T-helper 2 cell (primary cell): ENCODE measurements at places on chromosomes 16 and 17.

GRCh38 chr17:13806092-13806491 is 204.4 kb upstream of the HS3ST3A1 start:
- no peak for DNase-seq

GRCh38 chr17:55774846-55775271 is 24.0 kb downstream of the PCTP start:
- no peak for DNase-seq

DNA sequence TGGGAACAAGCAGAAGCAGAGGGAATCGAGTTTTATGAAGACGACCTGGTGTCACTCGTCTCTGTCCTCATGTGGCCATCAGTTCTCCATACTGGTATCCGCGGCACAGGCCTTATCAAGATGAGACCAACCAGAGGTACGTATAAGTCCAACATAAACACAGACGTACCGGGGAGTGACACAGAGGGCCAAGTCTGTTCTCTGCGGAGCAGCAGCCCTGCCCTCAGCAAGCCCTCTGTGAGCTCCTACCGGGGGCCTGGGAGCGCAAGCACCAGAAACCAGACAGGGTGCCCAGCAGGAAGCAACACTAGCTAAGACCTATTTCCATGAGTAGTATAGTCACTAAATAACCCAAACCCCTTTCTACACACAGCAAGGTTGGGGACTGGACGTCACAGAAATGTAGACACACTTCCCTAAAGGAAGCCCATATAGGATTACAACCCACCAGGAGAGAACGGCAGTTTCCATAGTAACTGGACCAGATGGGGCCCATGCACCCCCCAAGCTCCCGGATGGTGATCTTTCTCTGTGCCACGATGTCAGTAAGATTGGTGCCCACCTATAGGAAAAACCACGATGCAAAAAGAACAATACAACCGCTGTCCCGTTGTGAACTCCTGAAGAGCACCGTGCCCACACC is 911 bp downstream of the ARL16 start:
- no peak for DNase-seq

GRCh38 chr17:61478026-61478789 is 26.0 kb downstream of the TBX4 start:
- DNase-seq: no peak

- DNase-seq: no peak
Measured at GRCh38 chr16:67372664-67373063, 20.6 kb downstream of the TPPP3 start.

GRCh38 chr17:3915995-3916696 is at the start of gene P2RX1:
Gene P2RX1, minus strand, starts transcription at chr17:3916465. Its CDS starts 240 bp downstream, at chr17:3916225.
- DNase-seq: no peak

- DNase-seq: no peak
Measured at GRCh38 chr17:80446645-80447405, 29.6 kb downstream of the NPTX1 start.

- no peak for DNase-seq
Measured at GRCh38 chr17:15413101-15413771, 54.2 kb downstream of the CDRT4 start.

DNA sequence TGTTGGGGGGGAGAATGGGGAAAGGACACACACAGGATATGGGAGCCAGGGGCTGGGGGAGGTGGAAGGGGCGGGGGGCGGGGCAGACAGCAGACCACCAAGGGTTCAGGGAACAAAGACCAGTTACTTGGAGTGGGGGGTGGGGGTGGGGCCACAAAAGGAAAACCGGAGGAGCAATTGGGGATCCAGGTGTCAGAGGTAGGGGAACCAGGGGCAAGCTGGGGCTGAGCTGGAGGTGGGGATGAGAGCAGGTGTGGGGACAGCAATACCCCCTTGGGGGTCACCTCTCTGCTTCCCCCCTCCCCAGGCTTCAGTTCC is 1.4 kb upstream of the ORAI3 start:
- DNase-seq: no peak

DNA sequence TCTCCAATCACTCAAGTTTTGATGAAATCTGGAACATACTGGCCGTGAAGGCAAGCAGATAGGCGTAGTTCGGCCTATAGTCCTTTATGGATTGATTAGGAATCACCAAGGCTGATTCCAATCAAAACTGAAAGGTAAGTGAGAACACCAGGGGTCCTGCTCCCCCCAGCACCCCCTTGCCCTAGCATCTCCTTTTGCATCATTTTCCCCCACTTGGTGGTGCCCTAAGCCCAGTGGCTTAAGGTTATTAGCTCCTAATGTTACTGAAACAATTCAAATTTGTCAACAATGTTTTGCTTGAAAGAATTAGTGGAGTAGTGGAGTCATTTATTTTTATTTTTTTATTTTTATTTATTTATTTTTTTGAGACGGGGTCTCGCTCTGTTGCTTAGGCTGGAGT is 4.9 kb downstream of the SLFN14 start:
- no peak for DNase-seq

GRCh38 chr17:62754631-62755030 is 53.5 kb downstream of the MARCHF10 start:
- no peak for DNase-seq

GRCh38 chr17:31541559-31541958 is 150.1 kb downstream of the RAB11FIP4 start:
- DNase-seq: no peak

GRCh38 chr17:2238432-2239169 is 65.0 kb downstream of the SMG6 start:
- DNase-seq: no peak

DNA sequence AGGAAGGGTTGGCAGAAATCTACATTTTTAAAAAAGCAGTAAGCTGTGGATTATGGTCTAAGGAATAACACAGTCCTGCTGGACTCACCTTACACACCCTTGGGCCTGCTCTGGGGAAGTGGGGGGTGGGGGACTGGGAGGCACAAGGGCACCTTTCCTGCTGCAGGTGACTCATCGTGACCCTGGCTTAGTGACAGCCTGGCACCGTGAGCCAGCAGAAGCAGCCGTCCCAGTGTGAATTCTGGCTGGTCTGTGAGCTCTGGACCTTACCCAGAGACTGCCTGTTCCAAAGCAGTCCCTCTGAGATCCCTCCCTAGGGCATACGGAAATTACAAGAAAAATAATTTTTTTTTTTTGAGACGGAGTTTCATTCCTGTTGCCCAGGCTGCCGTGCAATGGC is 4.2 kb upstream of the CRK start:
- DNase-seq: no peak

GRCh38 chr16:77838597-77839255 is 50.4 kb downstream of the VAT1L start:
- no peak for DNase-seq

GRCh38 chr17:79627184-79627765 is 16.4 kb upstream of the RBFOX3 start:
- no peak for DNase-seq

DNA sequence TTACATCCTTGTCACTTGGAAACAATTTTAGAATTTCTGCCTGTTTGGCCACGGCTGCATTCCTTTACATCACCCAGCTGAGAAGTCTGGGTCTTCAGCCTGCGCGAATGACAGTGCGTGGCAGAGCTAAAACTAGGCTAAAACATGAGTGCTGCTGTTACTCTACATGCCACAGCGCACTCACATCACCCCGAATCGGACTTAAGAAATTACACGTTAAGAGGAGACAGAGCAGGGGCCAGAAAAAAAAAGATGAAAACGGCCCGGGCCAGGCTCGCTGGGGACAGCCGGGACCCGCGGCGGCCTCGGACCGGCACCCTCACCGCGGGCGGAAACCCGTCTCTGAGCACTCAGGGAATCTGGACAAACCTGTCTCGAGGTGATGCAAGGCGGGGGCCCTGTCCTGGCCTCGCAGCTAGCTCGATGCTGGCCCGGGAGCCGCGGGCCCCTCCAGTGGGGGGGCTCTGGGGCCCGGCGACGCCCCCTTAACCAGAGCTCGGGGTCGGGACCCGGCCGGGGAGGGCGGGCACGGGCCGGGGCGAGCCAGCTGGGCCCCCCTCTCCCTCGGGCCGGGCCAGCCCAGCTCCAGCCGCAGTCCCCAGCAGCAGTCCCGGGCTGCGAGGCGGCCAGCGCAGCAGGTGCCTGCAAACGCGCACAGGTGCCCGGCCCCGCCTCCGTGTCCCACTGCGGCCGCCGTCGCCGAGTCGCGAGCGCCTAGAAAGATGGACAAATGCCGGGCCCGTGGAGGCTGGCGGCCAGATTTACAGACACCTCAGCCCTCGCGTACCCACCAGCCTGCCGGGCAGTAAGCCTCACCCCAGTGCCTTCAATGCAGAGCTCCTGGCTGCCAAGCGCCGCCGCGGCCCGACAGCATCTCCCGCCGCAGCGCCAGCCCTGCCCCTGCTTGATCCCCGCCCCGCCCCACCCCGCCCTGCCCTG is at the start of gene AKTIP:
TSS of gene AKTIP (minus strand) at position 879 of the 939 bp plus-strand sequence. CDS start 2,950 bp downstream, outside the sequence.
- DNase-seq: no peak

- DNase-seq: no peak
Measured at GRCh38 chr17:51164911-51165679, 1.1 kb upstream of the NME2 start.

DNA sequence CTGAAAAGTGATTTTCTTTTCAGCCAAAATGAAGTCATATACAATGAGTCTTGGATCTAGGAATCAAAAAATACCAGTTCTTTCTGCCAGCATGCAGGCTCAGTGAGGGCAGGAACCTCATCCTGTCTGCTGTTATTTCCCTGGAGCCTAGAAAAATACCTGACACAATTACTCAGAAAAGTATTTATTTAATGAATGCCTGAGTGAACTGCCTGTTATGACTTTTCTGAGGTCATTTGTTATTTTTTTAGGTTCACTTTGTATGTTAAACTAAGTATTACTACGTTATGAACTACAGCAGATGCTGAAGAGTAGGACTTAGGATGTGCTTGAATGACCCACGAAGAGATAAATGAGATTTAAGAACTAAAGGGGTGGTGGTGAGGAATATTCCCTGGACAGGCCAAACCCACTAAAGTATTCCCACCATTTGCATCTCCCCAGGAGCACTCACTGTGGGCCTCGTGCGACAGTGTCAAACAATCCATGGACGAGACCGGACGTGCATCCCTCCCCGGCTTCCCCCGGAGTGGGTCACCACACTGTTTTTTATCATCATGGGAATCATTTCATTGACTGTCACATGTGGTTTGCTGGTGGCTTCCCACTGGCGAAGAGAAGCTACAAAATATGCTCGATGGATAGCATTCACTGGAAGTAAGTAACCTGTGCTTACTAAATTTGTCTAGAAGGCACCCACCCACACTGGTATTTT is 17.1 kb upstream of the VWA3A start:
- DNase-seq: no peak

- no peak for DNase-seq
Measured at GRCh38 chr16:57115168-57115513, 22.8 kb downstream of the CPNE2 start.
